Neural cell (in vitro differentiated cells): ENCODE measurements at places on chromosomes 1 and 21. TPM values are rescaled to one million over a fixed set of nuclear protein-coding genes. Genes with fewer than 3 reads are reported as not detected.

The NTRK1 gene
- polyA plus RNA-seq, result 4.9 and 7.7 TPM in 2 replicates

The SYCP1 gene
- not detected in 2 replicates for polyA plus RNA-seq

The TMEM51 gene
- polyA plus RNA-seq, result 0.76 and 1.7 TPM in 2 replicates

The TNNT2 gene
- polyA plus RNA-seq, result not detected in 2 replicates

The LCE1B gene
- not detected in 2 replicates for polyA plus RNA-seq

The SOAT1 gene
- 4.1 and 5.7 TPM in 2 replicates for polyA plus RNA-seq

The BGLAP gene
- polyA plus RNA-seq, result 1.9 and 2.5 TPM in 2 replicates

The PERM1 gene
- not detected in 2 replicates for polyA plus RNA-seq

The IRF6 gene
- not detected in 2 replicates for polyA plus RNA-seq

The MMEL1 gene
- 5.2 TPM in 1 of 2 replicates, not detected in the other for polyA plus RNA-seq

The GBP6 gene
- not detected in 2 replicates for polyA plus RNA-seq

The CA6 gene
- polyA plus RNA-seq, result not detected in 2 replicates
